ENCODE measurements at places on chromosomes 1 and 21.
A peak's percentile ranks its signal among the peaks of the same experiment; 100 is the strongest.

- no peak for DNase-seq
Observed at GRCh38 chr1:104229860-104230259, 480.2 kb downstream of the AMY1C start.

DNA sequence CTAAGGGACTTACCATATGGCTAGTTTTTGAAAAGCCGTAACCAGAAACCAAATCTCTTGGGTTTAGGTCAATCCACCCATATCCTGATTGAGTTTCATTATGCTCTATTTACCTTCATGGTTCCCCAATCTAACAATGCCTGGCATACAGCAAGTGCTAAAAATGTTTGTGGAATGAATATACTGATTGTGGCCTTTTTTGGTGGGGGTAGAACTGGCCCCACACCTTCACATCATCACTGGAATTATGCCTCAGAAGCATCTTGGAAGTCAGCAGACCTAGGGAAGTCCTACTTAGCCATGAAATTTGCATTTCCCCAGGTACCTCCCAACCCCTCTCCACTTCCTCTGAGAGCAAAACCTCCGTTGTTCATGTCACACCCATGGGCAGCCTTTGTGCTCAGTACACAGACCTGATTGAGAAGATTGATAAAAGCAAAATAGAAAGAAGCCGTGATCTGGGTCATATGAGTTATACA, 17.8 kb upstream of the SLAMF1 start:
- DNase-seq = no peak

GRCh38 chr1:119188926-119189325, 48.5 kb upstream of the WARS2 start:
- DNase-seq = no peak

DNA sequence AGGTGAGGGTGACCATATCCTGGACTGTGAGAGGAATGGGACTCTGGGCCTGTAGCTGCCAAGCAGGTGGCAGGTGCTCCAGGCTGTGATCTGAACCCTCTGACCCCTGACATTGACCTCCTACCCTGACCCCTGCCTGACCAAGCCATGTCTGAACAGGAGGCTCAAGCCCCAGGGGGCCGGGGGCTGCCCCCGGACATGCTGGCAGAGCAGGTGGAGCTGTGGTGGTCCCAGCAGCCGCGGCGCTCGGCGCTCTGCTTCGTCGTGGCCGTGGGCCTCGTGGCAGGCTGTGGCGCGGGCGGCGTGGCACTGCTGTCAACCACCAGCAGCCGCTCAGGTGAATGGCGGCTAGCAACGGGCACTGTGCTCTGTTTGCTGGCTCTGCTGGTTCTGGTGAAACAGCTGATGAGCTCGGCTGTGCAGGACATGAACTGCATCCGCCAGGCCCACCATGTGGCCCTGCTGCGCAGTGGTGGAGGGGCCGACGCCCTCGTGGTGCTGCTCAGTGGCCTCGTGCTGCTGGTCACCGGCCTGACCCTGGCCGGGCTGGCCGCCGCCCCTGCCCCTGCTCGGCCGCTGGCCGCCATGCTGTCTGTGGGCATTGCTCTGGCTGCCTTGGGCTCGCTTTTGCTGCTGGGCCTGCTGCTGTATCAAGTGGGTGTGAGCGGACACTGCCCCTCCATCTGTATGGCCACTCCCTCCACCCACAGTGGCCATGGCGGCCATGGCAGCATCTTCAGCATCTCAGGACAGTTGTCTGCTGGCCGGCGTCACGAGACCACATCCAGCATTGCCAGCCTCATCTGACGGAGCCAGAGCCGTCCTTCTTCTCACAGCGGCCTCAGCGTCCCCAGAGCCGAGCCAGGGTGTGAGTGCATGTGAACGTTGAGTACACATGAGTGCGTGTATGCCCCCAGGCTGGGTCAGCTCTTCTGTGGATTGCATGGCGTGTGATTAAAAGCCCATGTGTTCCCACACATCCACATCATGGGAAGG, 3.1 kb downstream of the TMEM125 start:
- no peak for DNase-seq

- DNase-seq = no peak
Observed at GRCh38 chr1:181128592-181129497, 40.3 kb downstream of the IER5 start.

GRCh38 chr1:164320790-164321731, 237.9 kb upstream of the PBX1 start:
- DNase-seq = peak; percentile 33

DNA sequence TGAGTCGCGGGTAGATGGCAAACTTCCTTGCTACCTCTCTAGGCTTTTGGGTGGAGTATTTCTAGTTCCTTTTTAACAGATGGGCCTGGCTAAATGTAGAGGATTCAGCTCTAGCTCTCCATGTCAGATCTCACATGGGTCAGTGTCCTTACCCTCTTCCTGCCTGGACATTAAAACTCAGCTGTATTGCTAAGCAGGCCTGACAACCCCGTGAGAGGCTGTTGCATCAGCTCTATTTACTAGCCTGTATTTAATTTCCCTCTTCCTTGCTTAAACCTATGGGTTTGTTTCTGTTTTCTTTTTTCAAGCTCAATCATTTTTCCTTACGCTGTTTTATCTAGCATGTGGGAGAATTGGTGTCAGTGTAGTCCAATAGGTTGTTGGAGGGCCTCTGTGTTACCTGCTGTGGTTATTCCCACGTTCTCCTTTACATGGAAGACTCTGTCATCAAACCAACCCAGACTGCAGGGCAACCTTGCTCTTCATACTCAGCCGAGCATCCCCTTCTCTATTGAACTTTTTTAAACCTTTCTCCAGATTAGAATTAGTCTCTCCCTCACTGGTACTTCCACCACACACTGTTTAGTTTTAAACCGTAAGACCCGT, 79.5 kb upstream of the BACH1 start:
- no peak for DNase-seq

DNA sequence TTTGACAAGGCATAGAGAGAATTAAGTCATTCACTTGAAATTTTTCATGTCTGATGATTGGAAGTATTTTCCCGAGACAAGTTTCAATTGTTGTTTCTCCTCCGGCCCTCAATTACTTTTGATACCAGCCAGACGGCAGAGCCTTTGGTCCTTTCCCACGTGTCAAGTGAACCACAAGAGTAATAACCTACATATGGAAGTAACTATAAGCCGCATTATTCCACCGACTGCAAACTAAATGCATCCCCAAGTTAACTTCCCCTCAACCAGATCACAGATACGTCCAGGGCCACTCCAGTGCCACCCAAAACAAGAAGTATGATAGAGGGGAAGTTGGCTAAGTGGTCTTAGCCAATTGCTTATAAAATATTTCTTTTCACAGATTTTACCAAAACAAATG, 20.2 kb downstream of the COLGALT2 start:
- no peak for DNase-seq

Measured in NCI-H748 treated with DMSO at 0.1 percent for 48 hours (cell line).